Activated CD4-positive, alpha-beta T cell treated with anti-CD3 and anti-CD28 coated beads, Interleukin-2, amount 50 U/mL, for 48 hours (primary cell): ENCODE measurements at places on chromosomes 7 and 10.
A peak's percentile ranks its signal among the peaks of the same experiment; 100 is the strongest.

- DNase-seq, result no peak
Observed at GRCh38 chr7:1859266-1860035, 189.4 kb downstream of the ELFN1 start.

DNA sequence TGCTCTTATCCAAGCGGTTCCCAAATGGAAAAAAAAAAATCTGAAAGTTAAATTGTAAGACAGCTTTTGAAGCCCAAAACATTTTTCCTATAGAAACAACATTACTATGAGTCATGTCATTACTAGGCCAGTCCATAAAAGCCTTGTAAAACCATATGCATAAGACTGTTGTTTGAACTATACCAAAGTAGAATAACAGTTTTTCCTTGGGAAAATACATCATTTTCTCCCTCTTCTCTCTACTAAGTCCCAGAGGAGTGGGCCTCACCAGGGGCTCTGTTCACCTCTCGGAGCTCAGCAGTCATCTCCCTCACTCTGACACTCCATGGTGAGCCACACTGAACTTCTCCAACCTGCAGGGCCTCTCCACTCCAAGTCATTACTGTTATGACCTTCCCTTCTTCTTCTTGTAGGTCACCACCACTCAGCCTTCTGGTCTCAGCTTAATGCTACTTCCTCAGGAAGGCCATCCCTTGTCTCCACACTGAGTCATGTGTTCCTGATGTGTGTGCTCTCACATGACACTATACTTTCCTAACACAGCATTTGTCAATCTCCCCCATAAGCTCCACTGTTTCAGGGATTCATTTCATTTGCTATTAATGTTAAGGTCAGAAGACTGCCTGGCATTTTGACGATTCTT lies 32.5 kb downstream of the ZNF438 start:
- peak; percentile 5 for DNase-seq

- no peak for DNase-seq
Observed at GRCh38 chr10:130492266-130492934, 356.2 kb downstream of the GLRX3 start.

DNA sequence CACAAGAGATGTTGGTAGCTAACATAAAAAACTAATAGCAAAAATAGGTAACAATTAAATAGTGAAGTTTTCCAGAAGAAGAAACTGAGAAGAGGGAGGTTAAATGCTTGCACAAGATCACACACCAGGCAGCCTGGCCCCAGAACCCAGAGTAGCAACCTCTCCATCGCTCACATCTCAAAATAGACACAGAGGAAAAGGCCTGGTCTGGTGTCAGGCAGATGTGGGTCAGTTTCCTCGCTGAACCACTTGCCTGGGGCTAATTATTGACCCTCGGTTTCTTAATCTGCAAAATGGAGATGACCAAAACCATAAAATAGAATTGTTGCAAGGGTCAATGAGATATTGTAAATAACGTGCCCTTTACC lies 44.5 kb upstream of the STK17A start:
- no peak for DNase-seq

DNA sequence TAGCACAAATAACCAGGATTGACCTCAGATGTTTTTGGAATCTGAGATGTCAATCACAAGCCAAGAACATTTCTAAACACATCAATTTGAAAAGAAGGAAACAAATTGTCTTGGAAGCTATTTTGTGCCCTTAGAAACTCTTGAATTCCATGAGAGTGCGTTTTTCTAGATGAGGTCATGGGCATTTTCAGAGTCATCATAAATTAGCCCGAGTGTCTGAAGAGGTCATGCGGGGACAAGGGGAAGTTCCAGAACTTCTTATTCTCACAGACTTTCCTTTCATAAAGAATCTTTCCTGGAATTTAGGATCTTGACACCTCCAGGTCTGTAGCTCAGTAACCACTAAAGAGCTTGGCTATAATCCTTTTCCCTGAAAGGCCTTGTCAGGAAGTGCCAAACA lies 28.2 kb downstream of the IL2RA start:
- peak; percentile 2 for DNase-seq
